ENCODE measurements at places on chromosomes 11 and 22.

DNA sequence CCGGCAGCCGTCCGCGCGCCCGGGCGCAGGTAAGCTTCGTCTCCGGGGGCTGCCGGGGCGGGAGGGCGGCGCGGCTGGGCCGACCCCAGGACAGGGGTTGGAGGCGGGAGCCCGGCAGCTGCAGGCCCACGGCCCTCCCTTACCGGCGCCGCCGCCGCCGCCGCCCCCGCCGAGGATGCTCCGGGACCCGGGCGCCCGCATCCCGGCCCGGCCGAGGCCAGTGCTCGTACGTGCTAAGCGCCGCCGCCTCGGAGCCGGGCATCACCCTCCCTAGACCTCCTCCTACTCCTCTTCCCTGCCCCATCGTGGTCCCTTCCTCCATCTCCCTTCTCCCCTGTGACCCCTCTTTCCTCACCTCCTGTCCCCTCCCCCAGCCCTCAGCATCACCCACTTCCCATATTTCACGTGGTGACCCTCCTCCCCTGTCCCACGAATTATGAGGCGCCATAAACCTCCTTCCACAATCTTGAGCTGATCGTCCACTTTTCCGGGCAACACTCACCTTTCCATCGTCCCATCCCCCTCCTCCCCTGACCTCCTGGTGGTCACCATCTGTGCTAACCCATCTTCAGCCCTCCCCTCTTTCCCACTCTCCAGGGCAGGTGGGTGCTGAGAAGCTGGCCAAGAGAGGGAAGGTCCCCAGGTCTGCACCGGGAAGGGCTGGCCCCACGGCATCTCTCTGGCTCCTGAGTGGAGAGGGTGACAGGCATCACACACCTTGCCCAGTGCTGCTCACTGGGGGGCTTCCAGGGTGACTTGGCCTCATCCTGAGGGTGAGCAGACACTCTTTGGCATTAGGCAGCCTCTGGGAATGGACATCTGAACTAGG lies 612 bp downstream of the ASPHD2 start:
- no peak for DNase-seq

- no peak for DNase-seq
Observed at GRCh38 chr11:44618561-44619425, 53.3 kb downstream of the CD82 start.

DNA sequence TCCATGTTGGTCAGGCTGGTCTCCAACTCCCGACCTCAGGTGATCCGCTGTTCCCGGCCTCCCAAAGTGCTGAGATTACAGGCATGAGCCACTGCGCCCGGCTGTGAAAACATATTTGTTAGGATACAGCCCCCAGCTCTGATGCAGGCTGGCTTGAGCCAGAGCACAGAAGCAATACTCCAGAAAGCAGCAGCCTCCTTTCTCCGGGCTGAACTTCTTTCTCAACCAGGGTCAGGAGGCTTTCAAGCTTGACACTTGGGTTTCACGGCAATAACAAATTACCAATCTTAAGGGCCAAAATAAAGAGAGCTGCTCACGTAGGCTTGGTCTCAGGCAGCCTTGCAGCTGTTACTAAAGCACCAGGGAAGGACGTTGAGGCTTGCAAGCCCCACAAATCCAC lies 10.8 kb upstream of the CECR2 start:
- DNase-seq: no peak

GRCh38 chr11:14237444-14237961 lies 121.5 kb downstream of the RRAS2 start:
- no peak for DNase-seq

DNA sequence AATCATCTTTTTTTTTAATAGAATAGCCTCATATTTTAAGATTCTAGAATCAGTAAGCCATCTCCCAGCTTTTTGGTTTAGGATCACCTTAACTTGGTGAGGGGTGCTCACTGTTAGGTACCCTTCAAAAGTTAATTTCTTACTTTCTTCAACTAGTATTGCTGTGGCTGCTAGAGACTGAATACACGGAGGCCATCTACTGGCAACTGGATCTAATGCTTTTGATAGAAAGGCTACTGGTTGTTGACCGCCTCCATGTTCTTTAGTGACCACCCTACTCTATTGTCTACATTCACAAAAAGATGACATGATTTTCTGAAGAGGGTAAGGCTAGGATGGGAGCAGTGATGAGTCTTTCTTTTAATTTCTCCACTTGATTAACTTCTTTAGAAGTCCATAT lies 16.7 kb upstream of the ALDH3B2 start:
- no peak for DNase-seq

DNA sequence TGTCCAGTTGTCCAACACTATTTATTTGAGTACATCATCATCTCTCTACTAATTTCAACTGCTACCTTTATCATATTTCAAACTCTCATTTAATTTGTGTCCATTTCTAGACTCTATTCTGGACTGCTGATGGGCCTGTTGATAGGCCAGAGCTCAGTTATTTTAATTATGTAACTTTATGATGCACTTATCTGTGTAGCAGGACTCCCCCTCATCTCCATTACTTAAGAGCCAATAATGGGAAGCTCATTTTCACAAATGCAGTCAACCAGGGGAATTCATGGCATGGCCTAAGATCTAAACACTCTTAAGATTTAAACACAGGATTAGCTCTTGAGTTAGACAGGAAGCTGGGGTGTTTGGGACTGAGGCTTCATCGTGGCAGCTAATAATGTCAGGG lies 21.4 kb downstream of the KCNQ1OT1 start:
- no peak for DNase-seq

GRCh38 chr11:113410414-113411135 lies 23.0 kb downstream of the ANKK1 start:
- no peak for DNase-seq

GRCh38 chr11:76683161-76684095 lies 12.9 kb upstream of the LRRC32 start:
- DNase-seq: no peak

DNA sequence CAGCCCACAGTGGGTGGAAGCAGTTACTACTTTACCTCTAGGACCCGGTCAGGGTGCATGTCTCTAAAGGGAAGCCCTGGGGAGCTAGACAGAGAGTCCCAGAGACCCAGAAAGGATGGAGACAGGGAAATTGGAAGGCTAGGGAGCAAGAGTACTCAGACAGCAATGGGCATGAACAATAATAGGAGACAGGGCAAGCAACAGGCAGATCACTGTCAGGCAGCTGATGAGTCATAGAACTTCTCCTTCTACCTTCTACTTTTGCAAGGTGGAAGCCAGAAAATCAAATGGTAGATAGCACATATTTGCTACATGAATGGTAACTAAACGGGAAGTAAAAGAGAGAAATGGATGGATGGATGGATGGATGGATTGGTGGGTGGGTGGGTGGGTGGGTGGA lies 19.6 kb downstream of the CD5 start:
- DNase-seq: no peak

DNA sequence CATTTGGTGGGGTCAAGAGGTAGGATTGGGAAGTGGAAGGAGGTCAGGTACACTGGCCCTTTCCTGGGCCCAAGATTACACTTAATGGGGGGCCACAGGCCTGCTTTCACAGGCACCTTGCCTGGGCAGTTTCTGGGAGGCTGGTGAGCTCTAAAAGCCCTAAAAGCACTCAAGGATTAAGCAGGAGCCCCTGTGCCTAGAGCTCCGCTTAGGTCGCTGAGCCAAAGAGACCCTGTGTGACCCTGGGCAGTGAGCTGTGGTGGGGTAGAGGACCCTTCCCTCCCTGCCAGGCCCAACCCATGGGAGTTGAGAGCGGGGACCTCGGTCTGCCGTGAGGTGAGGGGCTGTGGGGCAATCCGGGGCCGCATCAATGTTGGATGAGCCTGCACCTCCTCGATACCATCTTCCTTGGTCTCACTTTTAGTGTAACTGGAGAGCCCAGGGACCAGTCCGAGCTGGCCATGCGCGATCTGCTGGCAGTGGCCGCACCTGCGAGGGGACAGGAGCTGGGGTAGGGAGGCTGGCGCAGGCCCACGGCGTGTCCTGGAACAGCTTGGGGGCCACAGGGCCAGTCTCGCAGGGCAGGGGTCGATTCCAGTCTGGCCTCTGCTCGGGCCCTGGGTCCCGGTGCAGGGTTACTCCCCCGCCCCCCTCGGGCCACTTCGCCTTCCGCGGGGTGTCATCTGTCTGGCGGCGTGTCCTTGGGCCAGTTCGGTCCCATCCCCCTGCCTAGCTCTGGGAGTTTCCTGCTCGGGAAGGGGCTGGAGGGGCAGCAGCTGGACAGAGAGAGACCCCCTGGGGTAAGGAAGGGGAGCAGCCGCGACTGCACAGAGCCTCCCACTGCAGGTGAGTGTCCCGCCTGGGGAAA lies 44.3 kb downstream of the EIF3F start:
- no peak for DNase-seq

Measured in activated gamma-delta T cell treated with anti-CD3 and anti-CD28 coated beads, Interleukin-2, amount 50 U/mL, for 16 hours (primary cell).